Esophagus muscularis mucosa (tissue), 4 donors: ENCODE measurements at places on chromosomes 6 and 20. TPM values are rescaled to one million over a fixed set of nuclear protein-coding genes. Genes with fewer than 3 reads are reported as not detected.

DNA sequence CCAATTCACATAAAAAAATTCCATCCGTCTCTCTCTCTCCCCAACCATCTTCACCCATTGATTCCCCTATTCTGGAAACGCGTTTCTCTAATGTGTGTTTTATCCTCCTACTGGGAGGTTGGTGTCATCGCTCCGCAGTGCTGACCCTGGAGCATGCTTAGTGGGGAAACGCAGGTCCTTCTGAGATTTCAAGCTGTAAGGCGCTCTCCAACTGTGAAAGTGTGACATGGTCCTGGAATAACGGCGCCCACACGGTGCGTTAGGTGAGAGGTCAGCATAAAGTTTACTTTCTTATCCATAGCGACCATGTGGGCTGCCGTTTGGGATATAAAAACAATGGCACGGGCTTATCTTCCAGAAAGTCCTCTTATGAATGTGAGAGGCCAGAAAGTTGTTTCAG lies 123.9 kb downstream of the WDR27 start:
- DNase-seq: no peak

- DNase-seq: no peak
Observed at GRCh38 chr20:40724566-40724965, 35.5 kb upstream of the MAFB start.

DNA sequence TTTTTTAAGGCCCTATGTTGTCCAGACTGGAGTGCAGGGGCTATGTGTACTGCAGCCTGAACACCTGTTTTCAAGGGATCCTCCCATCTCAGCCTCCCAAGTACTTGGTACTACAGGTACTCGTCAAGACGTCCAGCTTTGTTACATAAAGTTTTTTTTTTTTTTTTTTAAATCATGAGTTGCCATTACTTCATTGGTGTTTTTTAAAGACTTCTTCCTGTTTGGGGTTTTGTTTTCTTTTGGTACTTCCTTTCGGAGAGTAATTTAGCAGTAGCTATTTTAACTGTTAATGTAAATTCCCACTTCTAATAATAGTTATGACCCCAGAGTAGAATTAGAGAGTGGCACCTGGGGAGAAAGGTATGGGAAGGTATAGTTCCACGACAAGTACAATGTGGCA lies 10.5 kb downstream of the ZNFX1 start:
- no peak for DNase-seq

PBOV1 gene
- not detected for total RNA-seq

SEL1L2 gene
- total RNA-seq: not detected

DNA sequence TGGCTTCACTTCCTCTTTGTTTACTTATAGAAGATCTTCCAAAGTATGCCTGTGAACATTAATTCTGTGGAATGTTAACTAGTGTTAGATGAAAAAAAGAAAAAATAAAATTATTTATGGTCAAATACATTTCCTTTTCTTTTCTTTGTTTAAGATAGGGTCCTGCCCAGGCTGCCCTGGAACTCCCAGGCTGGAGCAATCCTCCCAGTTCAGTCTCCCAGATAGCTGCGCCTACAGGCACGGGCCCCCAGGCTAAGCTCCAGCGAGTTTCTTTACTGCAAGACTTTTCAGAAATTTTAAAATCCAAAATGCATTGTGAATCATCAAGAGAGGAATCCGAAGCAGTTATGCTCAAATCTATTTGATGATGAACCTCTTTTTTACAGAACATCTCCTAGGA lies 39.3 kb upstream of the IL20RA start:
- DNase-seq: peak; percentile 68

C2 gene
- total RNA-seq: 14.5 TPM

DNA sequence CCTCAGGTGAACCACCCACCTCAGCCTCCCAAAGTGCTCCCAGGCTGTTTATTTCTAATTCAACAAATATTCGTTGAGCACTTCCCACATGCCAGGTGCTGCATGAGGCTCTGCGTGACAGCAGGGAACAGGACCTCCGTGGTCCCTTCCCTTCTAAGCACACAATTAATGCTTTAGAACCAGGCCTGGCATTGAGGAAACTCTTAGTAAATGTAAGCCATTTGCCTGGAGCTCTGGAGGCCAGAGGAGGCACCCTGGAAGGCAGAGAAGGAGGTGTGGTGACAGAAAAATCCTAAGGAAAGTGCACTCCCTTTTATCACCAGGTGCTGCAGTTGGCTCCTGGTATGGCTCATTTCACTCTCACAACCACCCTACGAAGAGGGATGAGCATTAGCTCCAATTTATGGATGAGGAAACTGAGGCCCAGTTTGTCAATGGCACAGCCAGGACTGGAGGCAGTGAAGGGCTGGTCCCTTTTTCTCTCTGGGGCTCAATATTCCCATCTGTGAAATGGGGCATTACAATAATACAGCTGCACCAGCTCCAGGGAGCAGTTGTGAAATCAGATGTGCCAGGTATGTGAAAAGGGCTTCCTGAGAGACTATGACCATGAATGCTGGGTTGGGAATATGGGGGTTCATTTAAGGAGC lies 8.1 kb upstream of the ID1 start:
- DNase-seq: no peak

DNA sequence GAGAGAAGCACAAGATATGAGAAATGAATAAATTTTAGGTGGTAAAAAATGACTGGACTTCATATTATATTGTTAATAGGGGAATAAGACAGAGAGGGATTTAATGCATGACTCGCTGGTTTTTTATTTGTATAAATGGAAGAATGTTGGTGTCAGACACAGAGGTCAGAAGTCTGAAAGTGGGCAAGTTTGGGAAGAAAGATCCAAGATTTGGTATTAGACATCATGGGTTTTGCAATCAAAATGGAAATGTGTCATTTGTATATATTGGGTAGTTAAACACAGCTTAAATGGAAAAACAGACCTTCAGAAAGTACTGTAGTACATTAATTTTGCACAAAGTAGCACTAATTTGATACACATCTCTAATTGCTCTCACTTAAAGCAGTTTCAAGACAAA lies 96.2 kb downstream of the EYA4 start:
- DNase-seq: no peak

GRCh38 chr6:84408028-84408427 lies 180.6 kb upstream of the CEP162 start:
- DNase-seq: no peak

OCSTAMP gene
- total RNA-seq: not detected

DNA sequence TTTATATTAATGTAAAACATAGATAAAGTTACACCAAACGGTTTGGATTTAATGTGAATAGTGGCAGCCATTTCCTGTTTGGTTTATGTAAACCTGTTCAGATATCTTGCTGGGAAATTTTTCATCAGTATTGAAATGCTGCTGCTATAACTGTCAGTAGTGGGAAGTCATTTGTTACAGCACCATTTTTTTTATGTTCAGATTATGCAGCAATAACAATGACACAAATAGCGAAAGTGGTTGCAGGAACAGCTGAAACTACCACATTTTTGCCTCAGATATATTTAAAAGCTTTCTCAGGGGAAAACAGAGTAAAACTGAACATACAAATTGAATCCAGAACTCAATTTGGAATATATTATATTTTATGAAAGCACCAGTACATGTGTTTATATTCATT lies 128.8 kb upstream of the SIM1 start:
- DNase-seq: no peak

DNA sequence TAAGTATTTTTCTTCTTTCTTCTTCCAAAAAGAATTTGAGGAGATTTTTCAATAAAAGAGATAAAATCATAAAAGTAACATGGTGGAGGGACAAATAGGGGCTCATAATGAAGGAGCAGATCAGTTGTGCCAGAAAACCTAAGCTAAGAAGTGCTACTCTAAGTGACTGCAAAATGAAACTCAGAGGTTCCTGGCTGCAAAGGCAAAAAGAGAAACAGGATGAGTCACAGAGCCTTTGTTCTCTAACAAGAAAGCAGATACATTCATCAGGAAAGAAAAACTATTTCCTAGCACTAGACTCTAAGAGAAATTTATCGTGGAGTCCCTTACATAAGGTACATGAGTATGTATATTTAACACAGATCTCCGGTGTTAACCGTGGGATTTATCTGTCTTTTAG lies 49.8 kb downstream of the TSHZ2 start:
- no peak for DNase-seq

C20orf202 gene
- not detected for total RNA-seq

GRCh38 chr6:33817489-33817888 lies 13.7 kb upstream of the MLN start:
- DNase-seq: no peak

C6orf58 gene
- not detected for total RNA-seq

DNA sequence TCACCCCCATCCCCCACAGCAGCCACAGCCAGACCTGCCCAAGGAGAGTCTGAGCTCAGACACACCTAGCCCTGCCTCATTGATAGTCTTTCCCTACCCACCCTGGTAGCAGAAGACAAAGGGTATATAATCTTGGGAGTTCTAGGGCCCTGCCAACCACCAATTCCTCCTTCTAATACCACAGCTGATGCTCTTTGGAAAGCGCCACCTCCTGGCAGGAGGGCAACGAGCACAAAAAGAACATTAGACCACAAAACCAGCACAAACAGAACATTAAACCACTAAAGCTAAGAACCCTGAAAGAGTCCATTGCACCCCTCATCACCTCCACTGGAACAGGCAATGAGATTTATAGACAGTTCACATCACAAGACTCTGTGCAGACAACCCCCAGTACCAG lies 195.8 kb upstream of the FUT9 start:
- no peak for DNase-seq

DNA sequence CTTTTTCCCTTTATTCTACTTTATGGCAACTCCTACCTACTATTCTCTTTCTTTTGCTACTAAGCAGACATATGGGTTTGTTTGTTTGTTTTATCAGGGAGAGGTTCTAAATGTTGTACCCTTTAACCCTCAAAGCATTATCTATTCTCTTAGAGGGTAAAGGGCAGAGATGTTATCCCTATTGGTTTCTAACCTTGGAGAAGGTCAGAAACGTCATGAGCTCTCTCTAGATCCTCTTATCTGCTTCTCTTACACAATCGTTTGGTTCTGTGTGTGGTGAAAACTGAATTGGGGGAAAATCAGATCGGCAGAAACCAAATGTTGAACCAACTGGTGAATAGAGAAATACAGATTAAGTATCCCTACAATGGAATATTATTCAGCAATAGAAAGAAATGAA lies 6.4 kb upstream of the MPC1 start:
- no peak for DNase-seq

CDSN gene
- total RNA-seq: not detected

ANKRD66 gene
- not detected for total RNA-seq

ADGRG6 gene
- total RNA-seq: 7.6 TPM

GRCh38 chr6:51292659-51293058 lies 474.0 kb downstream of the TFAP2B start:
- DNase-seq: no peak

SLC22A7 gene
- not detected for total RNA-seq

- no peak for DNase-seq
Observed at GRCh38 chr20:10504994-10505730, 70.1 kb downstream of the SLX4IP start.

DNA sequence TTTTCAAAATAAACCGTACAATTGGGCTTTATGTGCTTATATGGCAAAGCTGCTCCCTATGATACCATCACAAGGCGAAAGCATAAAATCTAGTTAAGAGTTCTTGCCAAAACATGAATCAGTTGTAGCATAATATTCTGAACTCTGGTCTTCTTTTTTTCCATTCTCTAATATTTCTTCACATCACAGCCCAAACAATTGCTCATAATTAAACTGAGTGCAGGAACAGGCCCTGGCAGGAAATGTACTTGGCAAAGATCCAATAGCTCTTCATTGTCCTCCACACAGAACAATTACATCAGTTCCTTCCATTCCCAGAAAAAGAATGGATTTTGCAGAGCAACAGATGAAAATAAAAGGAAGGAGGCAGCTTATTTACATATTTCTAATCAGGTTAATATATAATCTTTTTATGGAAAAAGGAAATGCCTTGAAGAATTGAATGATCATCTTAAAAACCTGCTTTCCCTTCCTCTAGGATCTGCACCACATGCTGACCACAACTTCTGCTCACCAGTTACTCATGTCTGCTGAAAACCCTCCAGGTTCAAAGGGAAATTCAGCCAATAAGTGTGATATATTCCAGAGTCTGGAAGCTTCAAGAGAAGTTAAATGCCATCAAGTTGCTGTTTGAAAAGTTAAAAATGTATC lies 123.3 kb upstream of the COL21A1 start:
- DNase-seq: no peak

FYN gene
- total RNA-seq: 50.9 TPM

SIRPD gene
- total RNA-seq: not detected

DNA sequence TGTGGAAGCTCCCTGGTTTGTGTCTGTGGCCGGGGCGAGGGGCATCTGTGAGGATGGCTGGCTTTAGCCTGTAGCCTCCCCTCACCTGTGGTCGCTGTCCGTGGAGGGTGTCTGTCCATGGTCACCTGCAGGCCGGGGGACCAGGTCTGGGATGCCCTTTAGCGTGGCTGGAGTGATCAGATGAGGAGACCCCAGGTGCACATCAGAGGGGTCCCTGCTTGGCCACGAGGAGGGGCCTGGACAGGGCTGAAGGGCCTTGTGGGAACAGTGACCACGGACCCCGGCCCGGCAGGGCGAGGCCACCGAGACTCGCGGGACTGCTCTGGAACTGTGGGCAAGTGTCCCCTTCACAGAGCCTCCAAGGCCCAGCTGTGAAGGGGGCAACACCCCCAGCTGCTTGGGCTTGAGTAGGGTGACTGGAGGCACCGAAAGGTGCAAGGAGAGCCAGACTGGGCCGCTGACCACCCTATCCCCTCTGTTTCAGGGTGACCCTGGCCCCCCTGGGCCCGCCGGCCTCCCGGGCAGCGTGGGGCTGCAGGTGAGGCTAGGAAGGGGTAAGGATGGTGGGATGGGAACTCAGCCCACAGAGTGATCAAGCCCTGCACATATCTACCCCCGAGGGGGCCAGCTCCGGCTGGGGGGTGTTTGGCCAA lies 8.6 kb downstream of the COL9A3 start:
- DNase-seq: no peak

DEFB124 gene
- total RNA-seq: not detected

PLEKHG1 gene
- 11.5 TPM for total RNA-seq

DLK2 gene
- total RNA-seq: not detected

DNA sequence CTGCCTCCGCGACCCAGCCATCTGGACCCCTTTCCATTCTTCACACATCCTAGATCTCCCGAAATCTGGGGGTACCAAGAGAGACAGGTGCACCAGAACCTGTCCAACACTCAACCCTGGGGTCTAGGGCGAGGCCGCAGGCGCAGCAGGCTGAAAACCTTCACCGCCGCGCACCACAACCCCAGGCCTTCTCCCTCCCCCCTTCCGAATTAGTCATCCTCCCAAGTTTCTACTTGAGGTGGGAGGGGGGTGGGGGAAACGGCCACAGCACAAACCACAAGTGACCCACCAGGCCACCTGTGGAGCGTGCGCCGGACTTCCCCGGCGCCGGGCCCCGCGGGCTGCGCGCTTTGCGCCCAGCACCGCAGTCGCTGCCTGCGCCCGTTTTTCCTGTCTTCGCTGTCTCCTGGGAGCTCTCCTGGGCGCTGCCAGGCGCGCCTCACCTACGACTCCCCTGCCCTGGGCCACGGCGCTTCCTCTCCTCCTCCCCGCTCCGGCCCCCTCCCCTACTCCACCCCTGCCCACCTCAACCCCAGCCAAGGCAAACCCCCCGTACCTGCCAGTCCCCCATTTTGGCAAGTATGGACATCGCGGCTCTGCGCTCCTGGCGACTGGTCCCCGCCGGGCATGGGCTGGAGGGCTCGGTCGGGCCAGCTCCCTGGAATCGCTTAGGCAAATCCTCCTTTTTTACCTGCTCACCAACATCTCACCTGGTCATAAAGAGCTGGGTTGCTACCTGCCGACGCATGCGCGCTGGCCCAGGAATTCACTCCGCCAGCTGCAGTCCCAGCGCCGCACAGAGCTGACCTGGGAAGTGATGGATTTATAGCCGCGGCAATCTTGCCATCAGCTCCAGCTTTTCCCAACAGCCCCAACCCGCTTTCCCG lies 4.2 kb upstream of the TFAP2A start:
- no peak for DNase-seq
